Forelimb muscle (tissue), 1 donor: ENCODE measurements at places on chromosomes 4 and X.
A peak's percentile ranks its signal among the peaks of the same experiment; 100 is the strongest.

- no peak for DNase-seq
Measured at GRCh38 chr4:13922873-13923645, 295.5 kb upstream of the BOD1L1 start.

- DNase-seq: no peak
Measured at GRCh38 chr4:98939892-98940298, 11.0 kb upstream of the EIF4E start.

DNA sequence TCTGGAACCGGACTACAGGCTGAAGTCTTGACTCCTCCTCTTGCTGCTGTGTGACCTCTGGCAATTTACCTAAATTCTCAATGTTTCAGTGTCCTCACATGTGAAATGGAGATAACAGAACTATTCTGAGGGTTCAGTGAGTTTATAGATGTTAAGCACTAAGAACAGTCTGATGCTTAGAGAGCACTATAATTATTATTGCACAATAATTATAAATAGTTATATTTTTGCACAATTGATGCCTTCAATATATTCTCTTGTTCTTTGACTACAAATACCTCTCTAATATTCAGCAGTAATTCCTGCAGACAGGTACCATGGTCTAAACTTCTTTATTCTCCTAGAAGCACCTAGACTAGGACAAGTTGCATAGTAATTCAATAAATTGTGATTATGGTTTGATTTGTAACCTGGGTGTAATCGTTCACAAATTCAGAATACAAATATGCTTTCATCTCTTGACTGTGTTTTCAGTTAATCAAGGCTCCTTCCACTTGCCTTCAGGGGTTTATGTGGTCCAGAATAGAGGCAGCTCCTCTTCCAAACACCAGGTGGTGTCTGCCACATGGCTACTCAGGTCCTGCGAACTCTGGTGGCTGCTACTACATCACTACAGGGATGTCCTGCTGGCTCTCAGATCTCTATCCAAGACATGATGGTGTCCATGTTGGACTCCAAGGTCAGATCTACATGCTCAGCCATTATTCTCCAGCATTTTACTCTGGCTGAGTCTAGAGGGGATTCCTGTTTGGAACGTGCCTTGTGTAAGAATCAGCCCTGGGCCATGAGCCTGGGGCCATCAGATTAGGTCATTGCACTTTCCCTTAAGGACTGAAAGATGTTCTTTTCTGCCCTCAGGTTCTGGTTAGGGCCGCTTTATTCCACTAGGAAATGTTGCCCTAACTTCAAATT lies 103.4 kb downstream of the QRFPR start:
- no peak for DNase-seq

DNA sequence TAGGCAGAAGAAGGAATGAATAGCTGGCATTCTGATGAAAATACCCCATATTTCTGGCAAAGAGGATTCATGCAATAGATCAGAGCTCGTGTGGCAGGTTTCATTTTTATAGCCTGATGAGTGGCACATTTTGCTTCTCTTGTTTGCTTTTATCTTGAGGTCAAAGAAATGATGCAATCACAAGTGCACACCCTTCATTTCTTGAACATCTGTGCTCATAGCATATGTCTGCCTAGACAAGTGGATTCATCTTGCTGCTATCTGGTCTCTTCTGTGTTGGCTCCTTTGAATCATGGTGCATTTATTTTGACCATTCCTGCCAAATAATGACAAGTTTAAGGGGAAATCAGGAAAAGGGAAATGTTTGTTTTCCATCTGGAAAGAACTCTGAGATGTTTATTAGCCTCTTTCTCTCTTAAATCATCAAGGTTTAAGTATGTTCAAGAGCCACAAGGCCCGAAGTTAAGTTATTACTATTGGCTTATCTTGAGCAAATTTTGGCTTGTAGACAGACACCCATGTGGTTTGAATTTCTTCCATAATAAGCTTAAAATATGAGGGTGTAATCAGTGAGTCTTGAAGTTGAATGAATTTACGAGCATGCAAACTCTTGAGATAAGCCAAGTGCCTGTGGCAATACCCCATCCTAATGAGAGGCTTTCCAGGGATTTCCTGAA lies 59.3 kb upstream of the HS3ST1 start:
- no peak for DNase-seq

DNA sequence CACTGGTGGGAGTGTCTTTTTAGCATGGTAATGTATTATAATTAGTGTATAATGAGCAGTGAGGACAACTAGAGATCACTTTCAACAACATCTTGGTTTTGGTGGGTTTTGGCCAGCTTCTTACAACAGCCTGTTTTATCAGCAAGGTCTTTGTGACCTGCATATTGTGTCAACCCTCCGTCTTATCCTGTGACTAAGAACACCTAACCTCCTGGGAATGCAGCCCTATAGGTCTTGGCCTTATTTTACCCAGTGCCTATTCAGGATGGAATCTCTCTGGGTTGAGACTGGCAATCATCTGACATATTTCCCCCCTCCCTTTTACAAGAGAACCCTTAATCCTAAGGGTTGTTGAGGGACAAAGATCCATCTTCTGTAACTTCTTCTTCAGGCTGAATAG lies 21.9 kb upstream of the ADH4 start:
- no peak for DNase-seq

DNA sequence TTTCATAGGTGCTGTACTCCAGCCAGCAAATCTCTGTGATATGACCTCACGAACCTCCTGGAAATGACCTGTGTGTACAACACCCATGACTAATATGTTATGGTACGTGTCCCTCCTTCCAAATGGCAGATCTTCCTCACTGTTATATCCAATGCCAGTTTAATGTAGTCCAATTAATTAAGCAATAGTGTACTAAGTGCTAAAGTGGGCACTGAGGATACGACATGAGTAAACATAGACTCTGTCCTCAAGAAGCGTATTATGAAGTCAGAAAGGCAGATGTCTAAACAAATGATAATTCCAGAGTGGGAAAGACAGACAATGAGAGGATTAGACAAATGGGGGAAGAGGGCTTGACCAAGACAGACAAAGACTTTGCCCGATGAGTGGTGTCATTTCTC lies 33.9 kb downstream of the GPRIN3 start:
- DNase-seq: no peak

- DNase-seq: no peak
Measured at GRCh38 chrX:106726485-106727437, at the start of gene RNF128. Gene RNF128 (plus strand): TSS chrX:106726701. CDS start chrX:106726914, 213 bp downstream.

GRCh38 chrX:15500497-15500966 lies at the start of gene BMX:
Gene BMX (plus strand): TSS chrX:15500807. CDS start chrX:15508354, 7,547 bp downstream.
- DNase-seq: peak; percentile 22

- DNase-seq: no peak
Measured at GRCh38 chrX:68177542-68177941, 255.8 kb downstream of the OPHN1 start.

DNA sequence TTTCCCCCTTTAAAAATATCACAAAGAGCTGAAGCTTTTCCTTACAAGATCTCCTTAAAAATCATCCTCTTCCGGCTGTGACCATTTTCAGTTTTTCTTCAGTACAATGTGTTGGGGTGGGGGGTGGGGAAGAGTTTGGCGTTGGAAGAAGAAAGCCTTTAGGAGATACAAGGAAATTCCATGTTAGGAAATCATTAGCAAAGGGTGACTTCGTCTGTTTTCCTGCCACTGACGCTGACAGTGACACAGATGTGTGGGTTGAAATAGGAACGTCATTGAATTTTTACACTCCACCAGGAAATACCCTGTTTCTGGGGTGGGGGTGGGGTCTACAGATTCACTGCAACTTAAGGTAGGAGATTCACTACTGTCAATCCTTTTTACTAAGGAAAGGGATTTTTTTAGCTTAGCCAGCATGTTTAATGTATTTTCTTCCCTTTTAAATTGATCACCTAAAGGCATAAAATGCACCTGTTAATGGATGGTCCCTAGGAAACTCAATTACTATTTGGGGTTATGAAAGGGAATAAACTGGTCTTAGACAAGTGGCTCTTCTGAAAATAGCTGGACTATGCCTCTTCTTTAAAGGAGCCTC lies 3.9 kb downstream of the MAMLD1 start:
- no peak for DNase-seq

- DNase-seq: no peak
Measured at GRCh38 chr4:2807571-2807970, 14.7 kb downstream of the SH3BP2 start.

DNA sequence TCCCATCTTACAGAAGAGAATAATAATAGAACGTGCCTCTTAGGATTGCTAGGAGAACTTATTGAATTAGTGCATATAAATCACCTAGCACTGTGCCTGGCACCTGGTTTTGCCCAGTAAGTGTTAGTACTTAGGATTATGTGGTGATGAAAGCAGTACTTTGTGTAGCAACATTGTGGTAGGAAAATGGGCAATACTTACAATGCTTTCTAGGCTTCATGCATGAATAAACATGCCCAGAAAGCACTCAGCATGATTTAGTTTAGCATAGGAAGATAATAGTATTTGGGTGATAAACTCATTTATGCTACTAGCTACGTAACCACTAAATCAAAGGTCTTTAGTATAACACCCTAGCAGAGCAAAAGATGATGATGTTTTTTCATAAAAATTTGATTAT lies 105.6 kb downstream of the NEUROG2 start:
- no peak for DNase-seq

DNA sequence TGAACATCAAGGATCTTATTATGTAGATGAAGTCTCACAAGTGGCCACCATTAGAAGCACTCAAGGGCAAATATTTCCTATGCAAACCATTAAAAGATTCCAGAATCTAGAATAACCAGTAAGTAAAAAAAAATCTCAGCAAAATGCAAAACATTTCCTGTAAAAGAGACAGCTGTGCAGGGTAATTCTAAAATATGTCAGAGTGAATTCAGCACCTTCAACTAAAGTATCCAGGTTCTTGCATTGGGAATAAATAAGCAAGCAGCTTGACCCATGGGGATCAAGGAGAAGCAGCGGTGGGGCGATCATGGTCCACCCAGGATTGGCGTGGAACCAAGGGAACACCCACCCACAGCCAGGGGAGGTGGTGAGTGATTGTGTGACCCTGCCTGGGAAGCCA lies 2188.9 kb downstream of the PCDH7 start:
- DNase-seq: no peak

GRCh38 chr4:173025131-173025530 lies 143.5 kb upstream of the GALNT7 start:
- DNase-seq: peak; percentile 36

DNA sequence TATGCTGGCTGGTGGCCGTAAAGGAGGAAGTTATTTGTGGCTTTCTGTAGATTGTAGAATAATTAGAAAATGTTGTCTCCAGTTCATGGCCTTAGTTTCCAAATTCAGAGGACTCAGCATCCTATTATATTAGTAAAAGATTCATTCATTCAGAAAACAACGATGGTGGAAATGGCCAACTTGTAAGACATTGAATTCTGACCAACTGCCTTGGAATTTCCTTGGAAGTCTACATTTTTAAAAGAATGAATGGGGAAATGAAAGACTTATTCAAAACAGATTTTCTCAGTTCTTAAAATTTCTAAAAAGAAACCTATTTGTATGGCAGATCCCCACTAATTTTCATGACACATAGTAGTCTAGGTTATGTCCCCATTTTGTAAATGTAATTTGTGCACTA lies 561.5 kb downstream of the ANKRD50 start:
- DNase-seq: no peak

- no peak for DNase-seq
Measured at GRCh38 chr4:185587427-185588161, 52.3 kb upstream of the PDLIM3 start.
